Dermis lymphatic vessel endothelial cell (primary cell): ENCODE measurements at places on chromosomes 5 and 9. TPM values are rescaled to one million over a fixed set of nuclear protein-coding genes. Genes with fewer than 3 reads are reported as not detected.

FOXD4L5 gene
- total RNA-seq, result 0.09 TPM in 1 of 2 replicates, not detected in the other

RPL37 gene
- total RNA-seq, result 3,165 and 3,243 TPM in 2 replicates

CORO2A gene
- 0.26 and 0.76 TPM in 2 replicates for total RNA-seq

FAM78A gene
- total RNA-seq, result 2.8 and 3.7 TPM in 2 replicates

MEIKIN gene
- not detected in 2 replicates for total RNA-seq

AGXT2 gene
- total RNA-seq, result not detected in 2 replicates

EXOSC2 gene
- total RNA-seq, result 16.8 and 28.3 TPM in 2 replicates

SLC22A4 gene
- 6.0 and 7.7 TPM in 2 replicates for total RNA-seq

HAVCR2 gene
- 0.11 and 1.5 TPM in 2 replicates for total RNA-seq

SPINK5 gene
- total RNA-seq, result 0.09 TPM in 1 of 2 replicates, not detected in the other

DDX4 gene
- not detected in 2 replicates for total RNA-seq

INSL6 gene
- total RNA-seq, result not detected in 2 replicates

PTGDS gene
- 0.43 and 2.8 TPM in 2 replicates for total RNA-seq

PPP3R2 gene
- not detected in 2 replicates for total RNA-seq

ZNF354C gene
- 6.2 and 7.7 TPM in 2 replicates for total RNA-seq

C5orf22 gene
- 18.9 and 20.0 TPM in 2 replicates for total RNA-seq

ANP32B gene
- total RNA-seq, result 6.4 and 7.8 TPM in 2 replicates

IFNA13 gene
- total RNA-seq, result not detected in 2 replicates

GTF3C5 gene
- 35.9 and 36.1 TPM in 2 replicates for total RNA-seq

FOXD4 gene
- 0.11 and 0.17 TPM in 2 replicates for total RNA-seq

PCDHB14 gene
- 0.86 and 0.98 TPM in 2 replicates for total RNA-seq

CCL27 gene
- total RNA-seq, result not detected in 2 replicates

OMD gene
- total RNA-seq, result not detected in 2 replicates

PRLR gene
- not detected in 2 replicates for total RNA-seq

SLC6A19 gene
- total RNA-seq, result not detected in 2 replicates

GABRA1 gene
- under 0.01 TPM in 1 of 2 replicates, not detected in the other for total RNA-seq

PAIP2 gene
- 109 and 120 TPM in 2 replicates for total RNA-seq

CCDC192 gene
- not detected in 2 replicates for total RNA-seq
